ENCODE measurements at places on chromosomes 5 and 9. TPM values are rescaled to one million over a fixed set of nuclear protein-coding genes. Genes with fewer than 3 reads are reported as not detected.

Gene CDX1
- total RNA-seq: 0.09 TPM

Gene ANKRD55
- total RNA-seq: not detected

Gene SMIM32
- not detected for total RNA-seq

Gene SLC9A3
- total RNA-seq: 0.43 TPM

Gene DDX46
- total RNA-seq: 14.9 TPM

Gene PCDHB1
- total RNA-seq: not detected

Gene C9orf50
- total RNA-seq: 0.18 TPM
